H1 (cell line): ENCODE measurements at places on chromosomes 7 and 10. TPM values are rescaled to one million over a fixed set of nuclear protein-coding genes. Genes with fewer than 3 reads are reported as not detected.
A peak's percentile ranks its signal among the peaks of the same experiment; 100 is the strongest.

EPC1 gene
- total RNA-seq = 21.7 and 23.7 TPM in 2 replicates

DNA sequence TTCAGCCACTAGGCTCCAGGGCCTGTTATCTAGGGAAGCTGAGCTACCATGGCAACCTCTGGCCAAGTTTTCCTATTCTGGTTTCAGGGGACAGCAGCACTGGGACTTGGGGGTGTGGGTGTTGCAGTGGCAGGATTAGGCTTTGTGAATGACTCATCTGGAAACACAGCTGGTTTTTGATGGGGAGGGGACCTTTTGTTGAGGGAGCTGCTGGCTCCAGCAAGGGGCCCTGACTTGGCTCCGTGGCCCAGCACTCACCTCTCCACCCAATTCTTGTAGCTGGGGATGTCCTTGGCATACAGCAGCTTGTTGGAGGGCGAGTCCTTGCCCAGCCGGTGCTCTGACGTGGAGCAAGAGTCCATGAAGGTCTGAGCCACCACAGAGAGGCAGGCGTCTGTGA, 435.9 kb downstream of the PLXNA4 start:
- DNase-seq = no peak

DNA sequence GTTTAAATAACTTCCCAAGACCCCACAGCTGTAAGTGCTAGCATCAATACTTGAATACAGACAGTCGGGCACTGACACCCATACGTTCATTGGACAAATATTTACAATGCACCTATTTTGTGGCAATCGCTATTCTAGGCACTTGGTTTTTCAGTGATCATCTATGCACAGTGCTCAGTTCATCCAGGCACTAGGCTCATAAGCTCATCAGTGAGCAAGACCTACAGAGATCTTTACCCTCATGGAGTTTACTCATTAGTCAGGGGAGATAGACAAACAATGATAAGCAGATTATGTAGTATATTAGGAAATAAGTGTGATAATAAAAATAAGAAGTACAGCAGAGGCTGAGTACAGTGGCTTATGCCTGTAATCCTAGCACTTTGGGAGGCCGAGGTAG, 7.6 kb upstream of the DHTKD1 start:
- no peak for DNase-seq

- no peak for DNase-seq
Observed at GRCh38 chr10:95363303-95363912, 72.6 kb upstream of the PDLIM1 start.

ZMIZ2 gene
- total RNA-seq = 66.4 and 72.2 TPM in 2 replicates

- DNase-seq = peak; percentile 74
Observed at GRCh38 chr10:77165445-77166208, 472.0 kb downstream of the KCNMA1 start.

DNA sequence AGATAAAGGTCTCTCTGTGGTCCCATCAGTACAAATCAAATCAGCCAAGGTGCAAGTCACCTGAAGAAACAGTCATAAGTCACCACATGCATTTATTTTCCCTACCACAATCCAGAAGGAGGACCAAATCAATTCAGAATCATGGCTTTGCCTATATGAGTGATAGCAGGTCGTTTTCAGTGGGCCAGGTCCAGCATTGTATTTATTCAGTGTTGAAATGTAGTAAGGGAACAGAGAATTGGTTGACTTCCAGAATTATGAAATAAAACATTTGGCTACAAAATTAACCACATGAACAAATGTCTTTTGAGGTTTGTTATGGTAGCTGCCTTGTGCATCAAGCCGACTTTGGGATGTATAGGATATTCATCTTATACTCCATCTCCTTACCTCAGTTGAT, 88.4 kb downstream of the POLR1F start:
- no peak for DNase-seq

GRCh38 chr10:5573319-5573950, 48.7 kb downstream of the CALML3 start:
- no peak for DNase-seq

GIMAP5 gene
- not detected in 2 replicates for total RNA-seq

- no peak for DNase-seq
Observed at GRCh38 chr7:77484785-77485184, 52.3 kb upstream of the PTPN12 start.

GRCh38 chr7:92843034-92843760, 6.8 kb upstream of the CDK6 start:
- no peak for DNase-seq

GRCh38 chr10:112716924-112717413, 233.1 kb upstream of the TCF7L2 start:
- peak; percentile 41 for DNase-seq

- no peak for DNase-seq
Observed at GRCh38 chr7:17983221-17984062, 43.1 kb upstream of the SNX13 start.

DNA sequence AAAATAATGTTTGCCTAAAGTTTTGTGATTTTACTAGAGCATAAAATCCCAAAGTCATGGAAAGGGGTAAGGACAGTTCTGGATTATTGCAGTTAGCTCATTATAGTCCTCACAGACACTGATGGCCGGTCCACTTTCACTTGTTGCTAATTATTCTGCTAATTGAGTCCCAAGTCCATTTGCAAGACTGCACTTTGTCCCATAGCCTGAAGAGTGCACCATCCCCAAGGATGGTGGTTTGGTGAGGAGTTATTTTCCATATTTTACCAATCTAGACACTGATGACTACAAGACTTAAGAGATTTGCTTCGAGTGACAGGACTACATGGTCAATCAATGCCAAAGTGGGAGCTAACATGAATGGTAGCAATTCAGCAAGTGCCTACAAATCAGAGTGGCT, 181.8 kb upstream of the CACNA2D1 start:
- no peak for DNase-seq

DNA sequence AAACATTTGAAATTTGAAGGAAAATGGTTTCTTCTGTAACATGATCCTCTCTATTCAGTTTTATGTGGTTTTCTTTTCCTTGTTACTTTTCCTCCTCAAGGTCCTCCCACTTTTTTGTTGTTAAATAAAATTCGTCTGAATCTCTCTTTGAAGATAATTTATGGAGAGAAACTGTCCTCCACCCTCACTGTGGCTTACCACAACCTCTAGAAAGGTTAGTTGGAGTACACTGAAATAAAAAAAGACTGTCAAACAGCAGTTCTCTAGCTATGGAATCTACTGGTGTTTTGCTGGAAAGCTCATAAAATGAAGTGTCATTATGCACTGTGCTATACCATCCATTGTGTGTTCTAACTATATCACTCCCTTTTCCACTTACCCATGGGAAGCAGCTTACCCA, 189.4 kb downstream of the HDAC9 start:
- DNase-seq = no peak

- no peak for DNase-seq
Observed at GRCh38 chr7:80127412-80128160, 7.0 kb upstream of the GNAI1 start.

GRCh38 chr10:107028236-107028635, 136.3 kb downstream of the SORCS1 start:
- DNase-seq = no peak

- no peak for DNase-seq
Observed at GRCh38 chr10:101400585-101400984, 46.6 kb downstream of the BTRC start.

- no peak for DNase-seq
Observed at GRCh38 chr10:66835400-66835799, 90.4 kb upstream of the LRRTM3 start.

CYP3A4 gene
- total RNA-seq = not detected in 2 replicates

- no peak for DNase-seq
Observed at GRCh38 chr10:116774728-116775151, 32.4 kb upstream of the HSPA12A start.

UNCX gene
- not detected in 2 replicates for total RNA-seq

- no peak for DNase-seq
Observed at GRCh38 chr7:132377015-132377414, 199.3 kb downstream of the PLXNA4 start.

GRCh38 chr10:96747734-96748550, 27.6 kb upstream of the PIK3AP1 start:
- no peak for DNase-seq

DNA sequence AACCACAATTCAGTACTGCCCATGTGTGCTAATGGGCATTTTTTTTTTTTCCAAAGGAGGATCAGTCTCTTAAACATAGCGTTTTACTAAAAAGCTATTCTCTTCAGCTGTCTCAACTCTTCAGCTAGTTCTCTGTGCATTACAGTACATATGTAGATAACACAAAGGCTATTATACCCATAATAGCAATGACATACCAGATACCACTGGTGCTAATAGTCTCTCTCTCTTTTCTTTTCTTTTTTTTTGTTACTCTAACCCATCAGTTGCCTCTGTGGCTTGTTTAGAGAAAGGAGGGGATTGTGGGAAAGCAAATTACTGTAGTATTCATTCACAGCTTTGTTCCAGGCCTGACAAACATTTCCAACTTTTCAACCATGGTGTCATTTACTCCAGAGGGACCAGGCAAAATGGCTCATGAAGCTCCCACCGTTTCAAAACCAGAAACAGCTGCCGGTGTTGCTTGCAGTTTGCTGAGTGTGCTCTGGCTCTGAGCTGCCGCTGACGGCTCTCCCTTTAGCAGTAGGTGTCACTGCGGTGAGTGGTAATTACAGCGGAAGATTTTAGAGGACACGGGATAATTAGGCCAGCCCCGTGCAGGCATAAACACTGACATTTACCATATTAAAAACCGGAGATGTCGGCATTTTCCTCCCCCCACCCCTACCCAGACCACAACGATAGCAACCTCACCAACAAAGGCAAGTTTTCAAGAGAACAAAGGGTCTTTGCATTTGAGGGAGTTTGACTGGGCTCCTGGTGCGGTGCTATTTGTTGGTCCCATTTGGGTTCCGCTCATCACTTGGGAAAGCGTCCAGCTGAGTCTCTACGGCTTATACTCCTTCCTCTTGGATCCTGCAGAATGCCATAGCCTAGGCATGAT, 1005.5 kb downstream of the KCNMA1 start:
- DNase-seq = no peak

- no peak for DNase-seq
Observed at GRCh38 chr10:73339436-73339835, 19.2 kb downstream of the CFAP70 start.

SFTPA2 gene
- total RNA-seq = not detected in 2 replicates

- no peak for DNase-seq
Observed at GRCh38 chr10:7000061-7000460, 410.8 kb downstream of the SFMBT2 start.

DNA sequence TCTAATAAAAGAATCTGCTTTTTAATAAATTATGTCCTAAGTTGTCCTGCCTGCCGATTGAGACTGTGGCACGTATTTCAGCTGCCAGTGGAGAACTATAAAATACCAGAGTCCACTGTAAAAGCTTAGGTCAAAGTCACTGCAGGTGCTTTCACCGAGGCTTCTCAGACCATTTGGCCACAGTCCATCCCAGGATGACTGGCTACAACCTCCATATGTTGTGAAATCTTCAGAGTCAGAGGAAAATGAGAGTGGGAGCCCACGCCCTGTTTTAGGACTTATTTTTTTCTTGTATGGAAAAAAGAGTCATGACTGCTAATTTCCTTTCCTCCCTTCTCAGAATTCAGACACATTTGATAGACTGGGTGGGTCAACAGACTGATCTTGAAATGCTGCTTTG, 182.9 kb downstream of the ANK3 start:
- no peak for DNase-seq

OR9A4 gene
- total RNA-seq = not detected in 2 replicates

- no peak for DNase-seq
Observed at GRCh38 chr10:121665809-121666208, 67.6 kb upstream of the FGFR2 start.

PIP gene
- not detected in 2 replicates for total RNA-seq

PKD2L1 gene
- 0.17 and 0.20 TPM in 2 replicates for total RNA-seq

PRF1 gene
- total RNA-seq = not detected in 2 replicates

GRCh38 chr7:64869912-64870562, 33.0 kb upstream of the ZNF273 start:
- peak; percentile 20 for DNase-seq

PRRT4 gene
- 0.34 and 0.69 TPM in 2 replicates for total RNA-seq

TM9SF3 gene
- total RNA-seq = 127 TPM in 2 replicates

SORBS1 gene
- 35.0 and 36.3 TPM in 2 replicates for total RNA-seq

DNA sequence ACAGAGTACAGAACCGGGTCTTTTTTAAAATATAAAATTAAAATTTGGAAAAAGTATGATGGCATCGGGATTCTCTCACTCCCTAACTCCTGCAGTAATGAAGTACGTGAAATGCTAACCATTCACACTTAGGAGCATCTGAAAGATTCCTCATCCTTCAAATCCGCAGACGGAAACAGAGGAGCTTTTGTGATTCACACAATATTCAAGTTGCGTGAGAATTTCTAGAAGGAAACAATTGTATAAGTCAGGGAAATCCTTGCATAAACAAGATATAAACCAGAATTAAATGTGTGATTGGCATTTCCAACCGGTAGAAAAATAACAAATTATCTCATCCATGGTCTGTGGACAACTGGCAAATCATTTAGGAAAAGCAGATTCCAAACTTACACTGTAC, 103.2 kb upstream of the ADAM12 start:
- DNase-seq = no peak

DNA sequence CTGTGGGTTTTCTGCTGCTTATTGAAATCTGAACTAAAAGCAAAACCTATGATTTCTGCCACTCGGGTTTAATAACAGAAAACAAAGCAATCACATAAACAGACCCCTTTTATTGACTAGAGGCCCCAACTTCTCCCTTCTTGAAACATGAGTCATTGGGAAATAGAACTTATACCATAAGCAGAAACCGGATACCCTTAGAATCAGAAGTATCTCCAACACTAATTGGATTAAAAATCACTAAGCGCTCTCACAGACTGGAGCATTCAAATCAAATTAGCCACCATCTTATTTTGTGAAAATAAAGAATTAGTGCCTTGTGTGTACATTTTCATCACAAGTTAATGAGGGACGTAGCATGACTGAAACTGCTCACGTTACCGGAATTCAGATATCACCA, 206.9 kb downstream of the WDR11 start:
- DNase-seq = no peak

DNA sequence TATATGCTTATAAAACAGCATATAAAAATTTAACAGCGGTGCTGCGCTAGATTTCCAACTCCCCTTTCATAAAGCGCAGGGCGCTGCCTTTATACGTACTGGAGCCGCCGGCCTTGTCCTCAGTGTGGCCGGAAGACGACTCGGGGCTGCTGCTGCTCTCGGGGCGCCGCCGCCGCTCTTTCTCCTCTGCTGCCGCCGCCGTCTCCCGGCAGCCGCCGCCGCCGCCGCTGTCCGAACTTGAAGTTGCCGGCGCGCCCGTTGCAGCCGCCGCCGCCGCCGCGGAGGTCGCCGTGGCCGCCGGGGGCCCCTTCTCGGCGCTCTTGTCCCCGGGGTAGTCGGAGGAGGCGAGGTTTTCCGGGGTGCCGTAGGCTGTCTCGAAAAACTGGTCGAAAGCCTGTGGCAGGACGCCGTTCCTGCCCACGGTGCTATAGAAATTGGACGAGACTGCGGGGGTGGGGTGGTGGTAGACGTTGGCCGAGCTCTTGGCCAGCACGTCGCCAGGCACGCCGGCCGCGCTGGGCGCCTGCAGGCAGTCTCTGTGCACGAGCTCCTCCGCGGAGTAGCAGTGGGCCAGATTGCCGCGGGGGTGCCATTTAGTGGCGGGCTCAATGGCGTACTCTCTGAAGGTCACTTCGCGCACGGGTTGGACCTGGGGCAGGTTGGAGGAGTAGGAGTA, 557 bp downstream of the HOXA11 start:
- DNase-seq = peak; percentile 57

CPA5 gene
- not detected in 2 replicates for total RNA-seq
